Osteoblast (primary cell): ENCODE measurements at places on chromosomes 2 and 18. TPM values are rescaled to one million over a fixed set of nuclear protein-coding genes. Genes with fewer than 3 reads are reported as not detected.

SERPINB3 gene
- not detected in 2 replicates for total RNA-seq

CHRNA1 gene
- total RNA-seq = not detected in 2 replicates

DYNAP gene
- total RNA-seq = not detected in 2 replicates

DNER gene
- 0.36 and 1.2 TPM in 2 replicates for total RNA-seq

SCG2 gene
- 2.2 and 2.4 TPM in 2 replicates for total RNA-seq

DNA sequence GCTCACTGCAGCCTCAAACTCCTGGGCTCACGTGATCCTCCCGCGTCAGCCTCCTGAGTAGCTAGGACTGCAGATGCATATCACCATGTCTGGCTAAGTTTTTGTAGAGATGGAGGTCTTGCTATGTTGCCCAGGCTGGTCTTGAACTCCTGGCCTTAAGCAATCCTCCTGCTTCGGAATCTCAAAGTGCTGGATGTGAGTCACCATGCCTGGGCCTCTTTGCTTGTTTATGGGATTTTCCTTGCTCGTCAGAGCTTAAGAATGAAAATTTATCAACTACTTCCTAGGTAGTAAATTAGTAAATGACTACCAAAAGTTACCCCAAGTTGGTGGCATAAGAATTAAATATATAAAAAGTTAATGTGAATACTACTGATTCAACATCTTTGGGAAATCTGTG is 51.0 kb downstream of the ACTR3 start:
- no peak for DNase-seq

- no peak for DNase-seq
Measured at GRCh38 chr2:26314243-26314642, 31.7 kb upstream of the SELENOI start.

DNA sequence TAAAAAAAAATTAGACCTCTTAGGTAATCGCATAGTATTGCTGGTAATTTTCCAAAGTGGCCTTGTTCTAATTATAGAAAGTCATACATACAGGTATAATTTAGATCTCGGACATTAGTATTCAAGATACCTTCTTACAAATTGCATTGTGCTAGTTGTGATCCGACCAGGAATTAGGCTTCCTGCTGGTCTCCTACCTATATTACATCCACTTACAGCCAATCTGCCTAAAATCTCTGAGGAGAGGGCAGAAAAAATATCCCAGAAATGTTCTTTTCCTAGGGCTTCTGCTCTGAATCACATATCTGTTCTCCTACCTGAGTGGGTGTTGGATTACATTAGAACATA is 314.7 kb upstream of the GULP1 start:
- no peak for DNase-seq

GRCh38 chr2:100754951-100755350 is 65.0 kb upstream of the NPAS2 start:
- DNase-seq = no peak

DNA sequence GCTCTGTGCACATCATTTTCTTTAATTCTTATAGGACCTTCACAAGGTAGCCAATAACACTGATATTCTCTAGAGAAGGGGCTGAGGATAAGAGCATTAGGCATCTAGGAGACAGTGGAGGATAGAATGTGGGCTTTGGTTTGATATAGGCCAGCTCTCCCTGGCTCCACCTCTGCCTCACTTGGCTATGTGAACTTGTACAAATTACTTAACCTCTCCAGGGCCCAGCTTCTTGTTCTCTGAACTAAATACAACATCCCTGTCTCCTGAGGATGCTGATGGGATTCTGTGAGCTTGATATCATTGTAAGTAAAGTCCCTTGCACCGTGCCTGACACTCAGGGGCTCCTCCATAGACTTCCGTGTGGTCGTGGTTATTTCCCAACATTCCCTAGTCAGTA is 87.3 kb downstream of the ACOXL start:
- DNase-seq = no peak

DNA sequence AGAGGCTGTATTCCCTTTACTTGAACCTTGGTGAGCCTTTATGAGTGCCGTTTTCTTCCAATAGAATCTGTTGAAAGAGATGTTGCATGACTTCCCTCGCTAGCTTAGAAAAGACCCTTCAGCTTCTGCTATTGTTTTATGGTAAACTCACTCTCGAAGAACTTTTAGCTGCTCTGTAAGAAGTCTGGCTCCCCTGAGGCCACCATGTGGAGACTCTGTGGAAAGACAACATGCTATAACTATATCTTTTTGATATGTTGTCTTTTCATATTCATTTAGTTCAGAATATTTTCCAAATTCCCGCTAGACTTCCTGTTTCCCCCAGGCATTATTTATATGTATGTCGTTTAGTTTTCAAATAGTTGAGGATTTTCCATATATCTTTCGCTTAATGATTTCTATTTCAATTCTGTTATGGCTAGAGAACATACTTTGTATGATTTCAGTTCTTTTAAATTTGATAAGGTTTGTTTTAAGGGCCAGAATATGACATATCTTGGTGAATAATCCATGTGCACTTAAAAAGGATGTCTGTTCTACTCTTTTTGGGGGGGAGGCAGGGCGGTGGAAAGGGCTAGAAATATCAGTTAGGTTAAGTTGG is 64.1 kb downstream of the PTPN4 start:
- peak; percentile 77 for DNase-seq

- no peak for DNase-seq
Measured at GRCh38 chr2:191521608-191522208, 156.2 kb upstream of the NABP1 start.

- no peak for DNase-seq
Measured at GRCh38 chr2:18991177-18992168, 366.9 kb downstream of the OSR1 start.
